ENCODE measurements at places on chromosomes 2 and 18. TPM values are rescaled to one million over a fixed set of nuclear protein-coding genes. Genes with fewer than 3 reads are reported as not detected.

GRCh38 chr2:36351291-36351690, 4.3 kb upstream of the CRIM1 start:
- no peak for DNase-seq

DNA sequence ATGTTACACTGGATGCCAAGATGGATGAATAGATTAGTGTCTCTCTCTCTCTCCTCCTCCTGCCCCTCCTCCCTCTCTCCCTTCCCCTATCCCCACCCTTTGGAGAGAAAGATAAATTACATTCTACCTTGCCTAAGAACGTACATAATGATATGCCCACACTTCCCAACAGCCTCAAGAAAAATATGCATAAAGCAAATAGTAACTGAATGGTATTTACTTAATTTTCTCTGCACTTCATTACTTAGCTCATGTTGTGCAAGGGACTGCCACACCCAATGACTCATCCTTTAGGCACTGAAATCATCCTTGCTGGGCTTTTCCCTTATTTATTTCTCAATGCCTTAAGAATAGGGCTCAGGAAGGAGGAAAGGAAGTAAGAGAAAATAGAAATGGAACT, 137.3 kb upstream of the PID1 start:
- no peak for DNase-seq

MC5R gene
- not detected for total RNA-seq

DNA sequence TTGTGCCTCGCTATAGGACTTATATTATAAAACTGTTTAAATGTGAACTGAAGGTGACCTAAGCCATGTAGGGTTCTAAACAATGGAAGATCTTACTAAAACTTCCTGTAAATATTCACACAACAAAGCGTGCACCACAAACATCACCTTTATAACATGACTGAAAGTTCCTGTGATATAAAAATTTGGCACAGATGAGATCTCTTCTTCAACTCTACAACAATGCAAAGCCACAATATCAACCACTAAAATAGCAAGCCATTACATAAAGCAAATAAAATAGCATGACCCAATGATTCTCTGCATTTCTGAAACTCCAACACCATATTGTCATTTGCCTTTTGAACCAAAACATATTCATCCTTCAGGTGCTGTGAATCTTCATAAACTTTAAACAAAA, 3.5 kb downstream of the YES1 start:
- no peak for DNase-seq

KIAA2012 gene
- total RNA-seq: not detected

GRCh38 chr18:76483780-76484179, 11.3 kb downstream of the ZNF516 start:
- no peak for DNase-seq

LRRTM4 gene
- total RNA-seq: 0.69 TPM

DNA sequence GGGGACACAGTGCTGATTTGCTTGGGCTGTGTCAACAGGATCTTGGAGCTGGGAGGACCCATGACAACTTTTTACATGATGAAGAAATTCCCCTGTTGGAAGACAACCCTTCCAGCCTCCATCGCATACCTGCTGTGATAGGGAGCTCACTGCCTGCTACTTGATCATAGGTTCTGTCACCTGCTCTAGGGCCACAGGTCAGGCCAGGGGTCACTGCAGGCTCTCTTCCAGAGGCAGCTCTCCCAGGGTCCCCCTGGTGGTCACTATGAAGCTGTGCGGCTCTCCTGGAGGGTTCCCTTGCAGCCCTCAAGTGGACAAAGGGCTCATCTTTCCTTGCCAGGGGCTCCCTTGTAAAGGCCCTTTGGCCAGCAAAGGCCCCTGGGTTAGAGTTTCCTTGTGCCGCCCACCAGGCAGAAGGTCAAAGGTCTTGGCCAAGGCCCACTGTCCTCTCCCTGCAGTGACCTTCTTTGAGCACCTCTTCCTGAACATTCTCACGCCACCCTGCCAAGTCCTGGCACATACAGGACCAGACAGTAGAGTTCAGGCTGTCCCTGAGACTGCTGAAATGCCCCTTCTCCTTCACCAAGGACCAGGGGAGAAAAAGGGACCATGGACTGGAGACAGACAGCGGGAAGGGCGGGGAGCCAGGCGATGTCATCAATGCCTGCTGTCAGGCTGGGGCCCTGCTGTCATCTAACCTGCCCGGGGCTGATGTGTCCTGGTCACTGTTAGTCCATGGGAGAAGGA, 345.1 kb downstream of the DYSF start:
- peak; percentile 52 for DNase-seq

GRCh38 chr18:76957384-76958355, 135.3 kb downstream of the ZNF236 start:
- no peak for DNase-seq

- DNase-seq: peak; percentile 29
Observed at GRCh38 chr18:79401494-79402208, 5.9 kb downstream of the NFATC1 start.

RAD51AP2 gene
- 0.10 TPM for total RNA-seq

CYB5A gene
- 103 TPM for total RNA-seq

All from left ventricle myocardium superior (tissue), 1 donor.